Stimulated activated CD4-positive, alpha-beta T cell treated with anti-CD3 and anti-CD28 coated beads, TNF-alpha, amount 100 ng/mL, for 4 hours (primary cell): ENCODE measurements at places on chromosomes 4 and X.
A peak's percentile ranks its signal among the peaks of the same experiment; 100 is the strongest.

DNA sequence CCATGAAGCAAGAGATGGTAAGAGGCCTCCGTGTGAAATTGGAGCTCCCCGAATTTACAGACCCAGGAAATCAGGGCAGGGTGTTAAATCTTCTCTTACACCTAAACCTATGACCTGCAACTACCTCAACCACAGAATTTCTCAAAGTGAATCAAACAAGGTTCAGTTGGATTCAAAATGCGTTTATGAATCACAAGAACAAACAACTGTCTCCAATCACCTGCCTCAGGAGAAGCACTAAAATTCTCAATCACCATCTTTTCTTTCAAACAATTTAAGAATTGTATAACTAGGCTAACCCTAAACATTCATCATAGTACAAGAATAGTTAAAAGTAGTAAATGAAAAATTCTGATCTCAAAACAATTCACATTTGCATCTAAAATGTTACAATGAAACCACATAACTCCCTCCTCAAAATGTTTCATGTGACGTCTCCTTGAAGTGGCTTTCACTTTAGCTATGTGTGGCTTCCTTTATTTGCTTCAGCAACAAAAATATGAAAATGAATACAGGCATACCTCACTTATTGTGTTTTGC, 19.2 kb downstream of the PPP3CA start:
- DNase-seq = no peak

- DNase-seq = no peak
These were observed 21.7 kb downstream of the TMEM184C start for GRCh38 chr4:147638942-147639341.

GRCh38 chr4:76781698-76782595, 116.0 kb downstream of the SOWAHB start:
- no peak for DNase-seq

GRCh38 chrX:72297953-72298730, 7.6 kb downstream of the CITED1 start:
- no peak for DNase-seq

DNA sequence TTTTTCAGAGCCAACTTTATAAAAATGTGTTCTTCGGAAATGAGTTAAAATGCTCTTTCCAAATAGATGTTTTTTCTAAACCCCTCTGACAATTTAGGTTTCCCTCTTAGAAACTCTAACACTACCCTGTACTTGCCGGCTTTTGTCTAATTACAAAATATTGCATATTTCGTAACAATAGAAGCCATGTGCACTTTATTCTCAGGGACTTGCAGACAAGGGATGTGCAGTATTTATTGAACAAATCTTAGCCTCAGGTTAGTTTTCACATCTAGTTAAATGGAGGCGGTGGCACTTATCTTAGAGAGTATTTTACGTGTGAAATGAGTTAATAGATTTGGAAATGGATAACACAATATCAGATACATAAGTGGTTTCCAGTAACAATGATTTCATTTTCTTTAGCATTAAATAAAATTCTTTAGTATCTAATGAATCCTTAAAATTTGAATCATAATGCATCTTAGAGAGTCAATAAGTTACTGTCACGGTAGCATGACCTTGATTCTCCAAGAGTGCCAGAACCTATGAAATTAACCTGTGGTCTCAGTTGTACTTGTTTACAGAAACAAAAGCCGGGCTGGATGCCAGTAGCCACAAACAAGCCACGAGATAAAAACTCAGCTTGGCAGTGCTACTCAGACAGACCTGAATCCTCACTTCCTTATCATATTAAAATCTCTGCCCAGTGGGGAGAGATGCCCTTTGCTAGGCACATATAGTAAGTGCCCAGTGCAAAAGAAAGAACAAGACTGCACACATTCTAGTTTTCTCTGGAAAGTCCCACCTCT, 772 bp upstream of the PABPC4L start:
- no peak for DNase-seq

GRCh38 chr4:124426279-124426678, 286.3 kb downstream of the ANKRD50 start:
- DNase-seq = no peak

DNA sequence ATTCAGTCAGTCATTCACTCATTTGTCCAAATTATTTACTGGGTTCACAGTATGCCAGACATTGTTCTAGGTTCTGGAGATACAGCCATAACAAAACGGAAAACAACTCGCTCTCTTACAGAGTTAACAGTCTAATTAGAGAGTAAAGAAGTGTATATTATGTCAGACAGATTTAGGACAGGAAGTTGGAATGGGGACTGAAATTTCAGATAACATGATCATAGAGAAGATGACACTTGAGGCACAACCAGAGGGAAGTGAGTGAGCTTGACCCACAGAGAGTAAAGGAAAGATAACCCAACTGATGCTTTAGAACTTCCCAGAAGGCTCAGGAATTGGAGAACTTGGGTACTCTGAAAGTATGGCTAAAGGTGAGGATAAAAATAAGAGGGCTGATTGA, 139.4 kb downstream of the ZAR1 start:
- DNase-seq = no peak

DNA sequence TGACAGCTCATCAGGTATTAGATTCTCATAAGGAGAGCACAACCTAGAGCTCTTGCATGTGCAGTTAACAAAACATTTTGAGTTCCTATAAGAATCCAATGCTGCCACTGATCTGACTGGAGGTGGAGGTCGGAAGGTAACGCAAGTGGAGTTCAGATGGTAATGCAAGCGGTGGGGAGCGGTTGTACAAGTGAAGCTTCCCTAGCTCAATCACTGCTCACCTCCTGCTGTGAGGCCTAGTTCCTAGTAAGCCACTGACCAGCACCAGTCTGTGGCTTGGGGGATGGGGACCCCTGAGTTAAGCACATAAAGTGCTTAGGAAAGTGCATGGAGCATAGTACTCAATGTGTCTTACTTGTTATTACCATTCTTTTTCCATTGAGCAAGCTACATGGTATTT, 983.2 kb upstream of the IGFBP7 start:
- DNase-seq = no peak

DNA sequence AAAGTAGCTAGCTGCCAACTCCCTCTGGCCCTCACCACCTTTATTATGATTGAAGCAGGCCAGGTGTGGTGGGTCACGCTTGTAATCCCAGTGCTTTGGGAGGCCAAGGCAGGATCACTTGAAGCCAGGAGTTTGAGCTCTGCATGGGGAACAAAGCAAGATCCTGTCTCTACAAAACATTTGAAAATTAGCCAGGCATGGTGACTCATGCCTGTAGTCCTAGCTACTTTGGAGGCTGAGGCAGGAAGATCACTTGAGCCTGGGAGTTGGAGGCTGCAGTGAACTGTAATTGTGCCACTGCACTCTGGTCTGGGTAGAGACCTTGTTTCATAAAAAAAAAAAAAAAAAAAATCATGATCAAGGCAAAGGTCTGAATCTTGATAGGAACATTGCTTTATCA, 467.0 kb upstream of the DIPK2B start:
- no peak for DNase-seq

GRCh38 chr4:161869511-161869910, 294.3 kb downstream of the FSTL5 start:
- DNase-seq = no peak

DNA sequence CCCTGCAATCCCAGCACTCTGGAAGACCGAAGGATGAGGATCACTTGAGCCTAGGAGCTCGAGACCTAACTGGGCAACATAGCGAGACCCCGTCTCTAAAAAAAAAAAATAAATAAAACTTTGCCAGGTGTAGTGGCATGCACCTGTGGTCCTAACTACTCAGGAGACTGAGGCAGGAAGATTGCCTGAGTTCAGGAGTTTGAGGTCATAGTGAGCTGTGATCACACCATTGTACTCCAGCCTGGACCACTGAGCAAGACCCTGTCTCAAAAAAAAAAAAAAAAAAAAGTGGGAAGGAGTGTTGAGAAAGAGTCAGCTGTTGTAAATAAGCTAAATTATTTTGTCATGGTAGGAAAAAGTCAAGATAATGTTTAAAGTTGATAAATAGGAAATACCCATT, 27.5 kb upstream of the IQSEC2 start:
- DNase-seq = no peak

GRCh38 chrX:123081776-123082175, 102.3 kb upstream of the GRIA3 start:
- no peak for DNase-seq

DNA sequence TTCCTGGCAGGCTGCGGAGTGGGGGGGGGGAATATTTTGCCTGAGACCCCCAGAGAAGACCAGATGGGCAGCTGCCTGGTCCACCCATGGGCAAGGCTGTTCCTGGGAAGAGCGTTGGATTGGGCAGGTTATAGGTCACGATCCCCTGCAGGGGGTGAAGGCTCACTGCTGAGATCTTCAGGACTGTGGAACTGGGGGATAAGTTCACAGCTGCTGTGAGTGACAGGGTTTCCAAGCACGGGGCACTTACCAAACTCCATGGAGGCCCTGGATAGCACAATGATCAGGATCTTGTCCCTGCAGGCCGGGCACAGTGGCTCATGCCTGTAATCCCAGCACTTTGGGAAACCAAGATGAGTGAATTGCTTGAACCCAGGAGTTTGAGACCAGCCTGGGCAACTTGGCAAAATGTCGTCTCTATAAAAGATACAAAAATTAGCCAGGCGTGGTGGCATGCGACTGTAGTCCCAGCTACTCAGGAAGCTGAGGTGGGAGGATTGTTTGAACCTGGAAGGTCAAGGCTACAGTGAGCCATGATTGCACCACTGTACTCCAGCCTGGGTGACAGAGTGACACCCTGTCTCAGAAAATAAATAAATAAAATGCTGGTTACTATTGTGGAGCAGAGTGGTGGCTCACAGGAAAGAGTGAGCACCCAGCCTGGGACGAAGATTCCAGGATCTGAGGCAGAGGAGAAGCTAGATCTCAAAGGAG, 68.0 kb upstream of the HELT start:
- DNase-seq = no peak

- no peak for DNase-seq
These were observed 999.9 kb downstream of the GLUD2 start for GRCh38 chrX:122047261-122047660.

DNA sequence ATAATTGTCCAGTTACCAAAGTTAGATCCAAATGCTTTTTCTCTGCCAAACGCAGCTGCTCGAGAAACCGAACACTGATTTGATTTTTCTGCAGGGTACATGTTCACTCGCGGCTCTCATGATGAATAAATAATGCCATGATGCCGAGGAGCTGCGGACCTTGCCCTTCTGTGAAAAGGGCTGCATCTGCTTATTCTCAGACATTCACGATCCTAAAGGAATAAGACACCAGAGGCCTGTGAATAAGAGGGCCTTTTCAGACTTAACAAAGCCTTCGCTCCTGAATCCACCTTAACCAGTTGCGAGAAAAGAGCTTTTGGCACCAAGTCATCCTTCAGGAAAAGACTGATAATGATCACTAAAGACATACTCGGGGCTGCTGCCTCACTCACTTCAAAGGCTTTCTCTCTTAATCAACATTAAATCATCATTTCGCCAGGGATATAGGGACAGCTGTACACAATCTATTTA, 147.5 kb downstream of the FBXO8 start:
- DNase-seq = no peak

DNA sequence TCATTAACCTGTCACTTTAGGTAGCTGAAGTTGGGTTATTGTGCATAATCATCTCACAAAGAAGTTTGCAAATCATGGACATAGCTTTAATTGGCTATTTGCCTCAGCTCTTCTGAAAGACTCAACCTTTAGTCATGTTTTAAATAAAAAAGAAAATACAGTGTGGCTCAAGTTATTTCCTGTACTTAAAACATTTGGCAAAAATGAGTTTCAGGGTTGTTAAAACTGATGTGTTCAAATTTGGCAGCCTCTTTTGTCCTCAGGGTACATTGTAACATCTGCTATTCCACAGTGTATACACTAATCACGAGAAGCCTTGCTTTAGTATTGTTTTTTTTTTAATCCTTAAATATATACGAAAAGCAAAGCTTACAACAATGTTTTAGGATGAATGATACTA, 31.5 kb upstream of the HPGD start:
- DNase-seq = no peak

DNA sequence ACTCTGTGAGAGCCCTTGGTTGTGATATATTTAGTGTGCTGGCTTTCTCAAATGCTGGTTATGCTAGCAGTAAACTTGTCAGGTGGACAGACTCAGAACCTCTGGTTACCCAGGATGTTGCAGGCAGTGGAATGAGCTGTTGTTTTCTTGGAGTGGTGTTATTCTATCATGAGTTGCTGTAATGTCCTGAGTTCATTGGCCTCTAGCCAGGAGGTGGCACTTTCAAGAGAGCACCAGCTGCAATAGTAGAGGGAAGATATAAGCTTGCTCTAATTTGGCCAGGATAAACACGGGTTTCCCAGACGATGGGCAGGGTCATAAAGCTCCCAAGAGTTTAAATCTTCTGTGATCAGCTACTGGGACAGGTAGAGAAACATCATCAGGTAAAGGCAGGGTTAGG, 95.0 kb upstream of the UBQLN2 start:
- no peak for DNase-seq

DNA sequence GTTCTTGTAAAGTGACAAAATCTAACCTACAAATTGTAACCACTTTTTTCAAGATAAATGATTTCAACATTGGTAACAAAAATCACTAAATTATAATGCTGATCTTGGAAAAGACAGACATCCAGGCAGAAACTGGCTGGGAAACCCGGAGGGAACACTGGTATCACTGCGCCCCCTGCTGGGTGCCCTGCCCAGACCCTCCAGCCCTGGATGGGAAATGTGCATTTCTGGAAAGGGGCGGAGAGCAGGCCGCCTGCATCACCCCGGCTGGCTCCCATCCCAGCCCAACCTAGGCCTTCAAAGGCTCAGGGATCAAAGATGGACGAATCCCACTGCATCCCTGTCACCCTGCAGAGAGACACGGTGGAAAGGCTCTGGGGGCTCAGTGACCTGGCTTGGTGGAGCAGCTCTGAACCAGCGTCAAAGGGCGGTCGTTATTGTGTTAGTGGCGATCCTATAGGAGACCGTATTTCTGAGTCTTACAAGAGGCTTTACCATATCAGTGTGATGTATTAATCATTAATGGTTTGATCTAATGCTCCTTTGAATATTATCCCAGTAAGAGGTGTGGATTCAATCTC, 37.3 kb downstream of the ACOX3 start:
- peak; percentile 33 for DNase-seq

GRCh38 chr4:107937040-107937439, 5.7 kb downstream of the CYP2U1 start:
- DNase-seq = no peak

GRCh38 chr4:139584784-139585183, 28.8 kb upstream of the SETD7 start:
- no peak for DNase-seq

GRCh38 chr4:3513807-3514206, 18.4 kb downstream of the LRPAP1 start:
- no peak for DNase-seq

DNA sequence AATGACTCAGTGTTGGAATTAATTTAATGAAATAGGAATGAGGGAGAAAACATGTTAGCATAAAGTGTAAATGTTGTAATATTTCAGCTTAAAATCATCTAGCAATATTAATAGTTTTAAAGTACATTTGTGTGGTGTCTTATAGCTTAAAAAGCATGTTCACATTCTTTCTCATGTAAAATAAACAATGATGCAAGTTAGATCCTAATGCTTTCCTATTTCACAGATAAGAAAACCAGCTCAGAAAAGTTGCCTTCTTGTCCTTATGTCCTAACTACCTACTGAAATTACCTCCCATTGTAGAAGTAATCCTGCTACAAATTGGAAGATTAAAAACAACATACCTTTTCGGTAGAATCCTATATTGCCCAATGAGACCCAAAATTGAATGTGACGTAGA, 40.9 kb upstream of the PRDM8 start:
- no peak for DNase-seq

- no peak for DNase-seq
These were observed 88.3 kb downstream of the NRK start for GRCh38 chrX:105910563-105911105.

GRCh38 chrX:111309083-111309482, 38.8 kb upstream of the CAPN6 start:
- no peak for DNase-seq

GRCh38 chrX:150446151-150446550, 83.0 kb downstream of the MAMLD1 start:
- no peak for DNase-seq
